ENCODE measurements at places on chromosomes 11 and 22. TPM values are rescaled to one million over a fixed set of nuclear protein-coding genes. Genes with fewer than 3 reads are reported as not detected.

DNA sequence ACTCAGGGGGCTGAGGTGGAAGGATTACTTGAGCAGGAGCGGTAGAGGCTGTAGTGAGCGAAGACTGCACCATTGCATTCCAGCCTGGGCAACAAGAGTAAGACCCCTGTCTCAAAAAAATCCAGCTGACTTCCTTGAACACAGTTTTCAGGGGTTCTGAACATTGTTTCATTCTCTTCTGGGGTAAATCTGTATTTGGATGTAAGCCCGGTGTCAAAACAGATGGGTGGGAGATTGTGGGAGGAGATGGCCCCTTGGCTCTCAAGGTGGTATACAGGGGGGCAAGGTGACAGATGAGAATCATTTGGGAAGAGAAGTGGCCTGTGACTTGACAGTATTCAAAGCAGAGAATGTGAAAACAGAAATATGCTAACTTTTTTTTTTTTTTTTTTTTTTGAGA lies 4.8 kb downstream of the ESAM start:
- peaks cover 18% of the 10 kb centered on the region for H3K4me1 ChIP-seq
- H3K4me3 ChIP-seq: no peak overlapping the region
- no peak overlapping the region for H3K27ac ChIP-seq
- H3K27me3 ChIP-seq: no peaks in the 10 kb centered on the region
- no peaks in the 10 kb centered on the region for H3K36me3 ChIP-seq

GRCh38 chr11:12680246-12680939 lies 6.2 kb downstream of the TEAD1 start:
- no peak for DNase-seq
- H3K4me3 ChIP-seq: no peak overlapping the region
- peaks cover 21% of the 10 kb centered on the region for H3K27me3 ChIP-seq
- H3K27ac ChIP-seq: no peak overlapping the region
- no peaks in the 10 kb centered on the region for H3K4me1 ChIP-seq
- no peaks in the 10 kb centered on the region for H3K36me3 ChIP-seq

- no peak for DNase-seq
- H3K27me3 ChIP-seq: no peaks in the 10 kb centered on the region
- H3K36me3 ChIP-seq: no peaks in the 10 kb centered on the region
- H3K4me1 ChIP-seq: no peaks in the 10 kb centered on the region
- no peak overlapping the region for H3K27ac ChIP-seq
Measured at GRCh38 chr11:10331548-10332289, 26.8 kb downstream of the ADM start.

DNA sequence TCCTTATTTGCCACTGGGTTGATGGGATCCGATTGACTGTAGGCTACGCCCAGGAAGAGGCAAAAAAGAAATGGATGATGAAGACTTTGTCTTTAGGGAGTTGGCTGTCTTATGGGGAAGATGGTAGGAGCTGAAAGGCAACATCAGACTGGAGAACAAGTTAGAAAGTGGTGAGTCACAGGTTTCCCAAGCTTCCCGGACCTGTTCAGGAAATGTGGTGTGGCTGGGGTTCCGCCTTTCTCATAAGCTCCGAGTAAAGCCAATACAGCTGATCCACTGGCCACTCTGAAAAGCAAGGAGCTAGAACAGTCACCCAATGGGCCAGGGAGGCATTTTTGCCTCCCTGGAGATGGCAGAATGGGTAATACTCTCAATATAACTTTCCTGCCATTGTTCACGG lies 194.5 kb downstream of the SNX19 start:
- no peaks in the 10 kb centered on the region for H3K27me3 ChIP-seq
- no peaks in the 10 kb centered on the region for H3K4me1 ChIP-seq
- H3K36me3 ChIP-seq: no peaks in the 10 kb centered on the region
- no peak overlapping the region for H3K27ac ChIP-seq

GRCh38 chr11:60345489-60345888 lies 18.4 kb downstream of the MS4A6E start:
- no peak overlapping the region for H3K4me3 ChIP-seq
- H3K27ac ChIP-seq: no peak overlapping the region
- no peaks in the 10 kb centered on the region for H3K36me3 ChIP-seq
- DNase-seq: no peak
- H3K27me3 ChIP-seq: no peaks in the 10 kb centered on the region

GRCh38 chr11:82557274-82557673 lies 176.4 kb downstream of the FAM181B start:
- H3K27ac ChIP-seq: no peak overlapping the region
- H3K4me3 ChIP-seq: no peak overlapping the region
- no peaks in the 10 kb centered on the region for H3K4me1 ChIP-seq
- no peaks in the 10 kb centered on the region for H3K36me3 ChIP-seq
- DNase-seq: peak; percentile 23

DNA sequence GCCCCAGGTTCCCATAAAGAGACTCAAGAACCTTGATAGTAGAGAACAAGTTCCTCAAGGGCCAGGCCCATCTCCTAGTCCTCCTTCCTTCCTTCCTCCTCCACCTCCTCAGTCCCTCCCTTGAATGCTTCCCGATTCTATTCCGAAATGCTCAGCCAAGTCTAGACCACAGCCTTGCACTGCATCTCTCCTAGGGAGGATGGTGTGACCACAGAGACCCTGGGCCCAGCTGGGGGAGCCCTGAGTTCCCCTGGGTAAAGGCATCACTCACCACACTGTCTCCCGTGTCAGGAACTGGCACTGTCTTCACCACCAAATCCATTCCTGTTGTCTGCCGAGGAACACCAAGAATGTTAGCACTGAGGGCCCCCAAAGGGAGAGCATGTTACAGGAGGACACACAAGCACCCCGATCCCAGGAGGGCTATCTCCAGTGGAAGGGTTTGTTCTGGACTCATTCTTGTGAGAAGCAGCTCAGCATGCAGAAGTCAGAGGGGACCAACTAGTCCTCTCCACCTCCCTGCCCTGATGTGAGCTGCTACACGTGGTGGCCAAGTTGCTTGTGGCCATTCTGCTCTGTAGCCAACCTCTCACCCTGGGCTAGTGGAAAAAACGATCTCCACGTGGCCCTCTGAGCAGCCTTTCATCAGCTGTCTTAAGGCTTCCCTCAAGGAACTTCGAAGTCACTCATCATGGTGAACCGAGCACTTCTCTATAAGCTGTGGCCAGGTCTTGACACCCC lies 8.7 kb downstream of the IFT27 start:
- no peaks in the 10 kb centered on the region for H3K4me1 ChIP-seq
- no peak overlapping the region for H3K4me3 ChIP-seq
- H3K27ac ChIP-seq: no peak overlapping the region
- no peaks in the 10 kb centered on the region for H3K27me3 ChIP-seq

GRCh38 chr11:122744357-122744756 lies 88.8 kb downstream of the UBASH3B start:
- no peak overlapping the region for H3K4me3 ChIP-seq
- no peaks in the 10 kb centered on the region for H3K36me3 ChIP-seq
- no peak for DNase-seq
- peaks cover 2% of the 10 kb centered on the region for H3K27me3 ChIP-seq
- no peak overlapping the region for H3K27ac ChIP-seq
- H3K4me1 ChIP-seq: peaks cover 38% of the 10 kb centered on the region

DNA sequence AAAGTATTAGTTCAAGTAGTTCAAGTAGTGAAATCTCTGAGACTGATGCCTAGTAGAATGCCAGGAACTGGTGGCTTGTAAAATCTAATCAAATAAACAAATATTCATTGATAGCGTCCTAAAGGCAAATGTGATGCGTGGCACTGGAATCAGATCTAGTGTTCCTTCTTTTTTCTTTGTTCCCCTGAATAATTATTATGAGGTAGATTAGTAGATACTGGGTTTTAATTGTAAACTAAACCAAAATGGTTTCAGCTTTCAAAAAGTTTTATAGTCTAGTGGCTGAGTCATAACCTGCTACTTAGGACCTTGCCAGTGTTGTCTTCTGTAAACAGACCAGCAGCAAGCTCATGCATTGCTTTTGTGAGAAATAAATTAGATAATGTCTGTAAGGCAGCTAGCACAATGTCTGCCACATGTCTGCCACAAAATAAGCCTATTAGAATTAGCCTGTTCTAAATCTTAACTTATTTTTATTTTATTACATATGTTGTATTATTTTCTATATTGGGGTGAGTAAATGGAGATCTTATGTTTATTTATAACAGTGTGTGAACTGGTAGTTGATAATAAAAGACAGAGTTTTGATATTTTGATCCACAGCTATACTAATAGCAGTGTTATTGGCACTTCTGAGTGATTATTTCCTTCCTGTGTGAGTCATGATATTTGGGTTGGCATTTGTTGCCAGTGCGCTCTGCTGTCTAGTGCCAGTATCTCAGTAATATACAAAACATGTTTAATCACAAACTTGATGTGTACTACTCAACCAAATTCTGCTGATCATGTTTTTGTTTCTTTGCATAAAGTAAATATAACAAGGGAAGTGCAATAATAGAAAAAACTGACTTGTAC lies 135.7 kb downstream of the TMEM135 start:
- H3K27ac ChIP-seq: no peak overlapping the region
- H3K4me3 ChIP-seq: no peak overlapping the region
- H3K27me3 ChIP-seq: no peaks in the 10 kb centered on the region
- H3K36me3 ChIP-seq: no peaks in the 10 kb centered on the region
- H3K4me1 ChIP-seq: no peaks in the 10 kb centered on the region

DNA sequence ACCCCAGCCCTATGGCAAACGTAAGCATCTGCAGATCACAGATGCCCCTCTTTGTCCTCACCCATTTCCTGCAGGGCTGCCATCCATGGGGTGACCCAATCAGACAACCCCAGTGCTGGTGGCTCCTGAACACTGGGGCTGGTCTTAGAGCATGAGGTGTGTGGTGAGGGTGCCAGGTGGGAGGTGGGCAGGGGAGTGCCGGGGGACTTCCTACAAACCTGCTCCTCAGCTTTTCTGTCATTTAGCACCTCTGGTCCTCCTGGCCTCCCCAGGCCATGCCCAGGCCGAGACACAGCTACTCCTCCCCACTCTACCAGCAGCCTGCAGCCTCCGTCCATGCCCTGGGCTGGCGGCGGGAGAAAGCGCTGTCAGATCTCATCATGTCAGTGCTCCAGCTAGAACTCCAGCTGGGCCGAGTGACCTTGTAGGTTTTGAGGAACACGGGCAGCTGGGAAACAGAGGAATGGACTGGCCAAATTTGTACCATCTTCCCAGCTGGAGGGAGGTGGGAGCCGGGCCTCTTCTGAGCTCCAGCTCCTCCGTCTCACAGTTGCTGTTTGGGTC lies 157.7 kb upstream of the NECTIN1 start:
- no peak overlapping the region for H3K4me3 ChIP-seq
- DNase-seq: no peak
- peaks cover 2% of the 10 kb centered on the region for H3K27me3 ChIP-seq
- no peaks in the 10 kb centered on the region for H3K4me1 ChIP-seq
- no peak overlapping the region for H3K27ac ChIP-seq

GRCh38 chr11:58505849-58506248 lies 2.1 kb downstream of the OR5B21 start:
- no peak overlapping the region for H3K4me3 ChIP-seq
- H3K27ac ChIP-seq: no peak overlapping the region
- H3K4me1 ChIP-seq: peaks cover 6% of the 10 kb centered on the region
- DNase-seq: no peak
- H3K27me3 ChIP-seq: no peaks in the 10 kb centered on the region

GRCh38 chr11:63951779-63952536 lies 13.2 kb downstream of the NAA40 start:
- peaks cover 23% of the 10 kb centered on the region for H3K4me1 ChIP-seq
- no peaks in the 10 kb centered on the region for H3K27me3 ChIP-seq
- H3K36me3 ChIP-seq: peaks cover 21% of the 10 kb centered on the region
- peak overlapping the region; percentile 88 for H3K27ac ChIP-seq
- peak overlapping the region; percentile 52 for H3K4me3 ChIP-seq
- DNase-seq: peak; percentile 65

- no peaks in the 10 kb centered on the region for H3K36me3 ChIP-seq
- H3K4me1 ChIP-seq: no peaks in the 10 kb centered on the region
- DNase-seq: no peak
- no peak overlapping the region for H3K4me3 ChIP-seq
- H3K27me3 ChIP-seq: no peaks in the 10 kb centered on the region
Measured at GRCh38 chr22:27397954-27398342, 403.6 kb downstream of the MN1 start.

DNA sequence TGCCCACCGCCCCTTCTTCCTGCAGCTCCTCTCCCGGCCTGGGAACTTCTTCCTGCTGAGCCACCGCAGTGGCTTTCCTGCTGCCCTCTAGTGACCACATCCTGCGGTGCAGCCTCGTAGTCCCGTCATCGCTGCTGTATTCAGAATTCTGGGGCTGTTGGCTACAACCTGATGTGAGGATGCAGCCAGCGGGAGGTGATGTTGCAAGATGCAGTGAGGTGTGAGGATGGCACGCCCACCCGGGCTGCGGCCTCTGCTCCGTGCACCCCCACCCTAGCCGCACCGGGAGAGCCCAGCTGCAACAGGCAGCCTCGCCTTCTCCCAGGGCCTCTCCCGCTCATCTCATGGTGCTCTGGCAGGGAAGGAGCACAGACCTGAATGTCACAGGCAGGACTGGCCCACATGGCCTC lies 10.1 kb downstream of the CHST1 start:
- no peaks in the 10 kb centered on the region for H3K4me1 ChIP-seq
- H3K36me3 ChIP-seq: no peaks in the 10 kb centered on the region
- H3K4me3 ChIP-seq: no peak overlapping the region
- H3K27ac ChIP-seq: no peak overlapping the region
- no peak for DNase-seq
- peaks cover 10% of the 10 kb centered on the region for H3K27me3 ChIP-seq

- no peaks in the 10 kb centered on the region for H3K27me3 ChIP-seq
- no peak overlapping the region for H3K27ac ChIP-seq
- no peak overlapping the region for H3K4me3 ChIP-seq
Measured at GRCh38 chr11:31974366-31975136, 116.3 kb upstream of the RCN1 start.

DNA sequence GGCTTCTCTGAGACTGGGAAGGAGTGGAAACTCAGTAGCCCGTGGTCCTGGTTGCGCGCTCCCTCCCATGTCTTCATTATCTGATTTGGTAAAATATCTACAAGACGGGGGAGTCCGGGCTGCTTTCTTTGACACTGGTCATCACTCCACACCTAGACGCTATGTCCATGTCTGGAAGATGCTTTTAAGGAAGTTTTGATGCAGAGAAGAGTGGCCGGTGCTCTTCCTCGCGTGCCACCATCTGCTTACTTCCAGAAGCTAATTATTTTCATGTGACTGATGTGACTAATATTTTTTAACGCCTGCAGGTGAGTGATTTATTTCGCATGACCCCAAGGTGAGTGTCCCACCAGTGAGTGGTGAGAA lies 339 bp upstream of the TRIM21 start:
- H3K4me1 ChIP-seq: no peaks in the 10 kb centered on the region
- no peak overlapping the region for H3K27ac ChIP-seq
- peaks cover 10% of the 10 kb centered on the region for H3K36me3 ChIP-seq
- DNase-seq: no peak

- no peaks in the 10 kb centered on the region for H3K27me3 ChIP-seq
- H3K27ac ChIP-seq: no peak overlapping the region
- DNase-seq: no peak
- no peaks in the 10 kb centered on the region for H3K36me3 ChIP-seq
Measured at GRCh38 chr11:120298461-120298860, 26.6 kb upstream of the TLCD5 start.

- DNase-seq: no peak
- H3K36me3 ChIP-seq: no peaks in the 10 kb centered on the region
- peaks cover 7% of the 10 kb centered on the region for H3K4me1 ChIP-seq
Measured at GRCh38 chr11:96235751-96236150, 107.2 kb downstream of the MAML2 start.

Gene ARCN1
- polyA plus RNA-seq: 99.1 TPM

Gene OLFML1
- polyA plus RNA-seq: 0.71 TPM

Gene CYTH4
- polyA plus RNA-seq: 12.4 TPM

Gene DCHS1
- polyA plus RNA-seq: 0.04 TPM

Gene TMEM132A
- 5.9 TPM for polyA plus RNA-seq

Gene PHRF1
- polyA plus RNA-seq: 21.7 TPM

Gene CXCR5
- polyA plus RNA-seq: 0.48 TPM

Gene PLAAT5
- not detected for polyA plus RNA-seq

Measured in GM12878 (cell line).